NCI-H345 (cell line): ENCODE measurements at places on chromosomes 7 and 10.

GRCh38 chr7:17984288-17984687 lies 43.4 kb downstream of the PRPS1L1 start:
- DNase-seq, result no peak

GRCh38 chr7:26213807-26214515 lies 12.4 kb downstream of the CBX3 start:
- no peak for DNase-seq

DNA sequence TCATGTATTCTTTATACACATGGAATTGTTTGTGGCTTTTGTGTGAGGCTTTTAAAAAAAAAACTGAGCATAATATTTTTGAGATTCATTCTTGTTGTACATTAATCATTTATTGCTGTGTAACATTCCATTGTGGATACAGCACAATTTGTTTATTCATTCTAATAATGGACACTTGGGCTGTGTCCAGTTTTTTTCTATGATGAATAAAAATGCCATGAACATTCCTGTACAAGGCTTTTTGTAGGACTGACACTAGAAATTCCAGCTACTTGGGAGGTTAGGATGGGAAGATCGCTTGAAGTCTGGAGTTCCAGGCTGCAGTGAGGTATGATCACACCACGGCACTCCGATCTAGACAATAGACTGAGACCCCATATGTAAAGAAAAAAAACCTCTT lies 254.3 kb upstream of the CACNA2D1 start:
- DNase-seq, result no peak

DNA sequence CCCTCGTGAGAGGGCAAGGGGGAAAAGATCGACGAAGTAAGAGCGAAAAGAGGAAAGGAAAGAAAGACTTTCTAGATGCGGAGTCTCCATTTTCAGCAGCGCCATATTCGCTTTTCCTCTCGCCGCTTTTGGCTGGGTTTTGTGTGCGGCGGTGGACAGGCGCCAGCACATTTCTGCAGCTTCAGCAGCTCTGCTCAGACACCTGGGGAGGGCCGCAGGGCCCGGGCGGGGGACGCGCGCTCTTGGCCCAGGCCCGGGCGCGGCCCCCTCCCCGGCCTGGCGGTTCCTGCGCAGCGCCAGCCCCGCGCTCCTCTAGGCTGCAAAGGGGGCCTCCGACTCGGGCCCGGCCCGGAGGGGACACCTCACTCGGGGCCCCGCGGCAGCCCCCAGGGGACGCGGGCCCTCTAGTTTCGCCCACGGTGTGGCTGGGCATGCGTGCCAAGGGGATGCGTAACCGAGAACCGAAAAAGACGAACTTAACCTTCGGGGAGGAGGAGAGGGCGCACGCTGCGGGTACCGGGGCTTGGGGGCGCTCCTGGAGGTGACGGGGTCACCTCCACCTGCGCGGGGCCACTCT lies 34.5 kb upstream of the EBLN1 start:
- peak; percentile 19 for DNase-seq

- DNase-seq, result peak; percentile 72
Measured at GRCh38 chr10:123994417-123995081, 98.8 kb downstream of the CHST15 start.

DNA sequence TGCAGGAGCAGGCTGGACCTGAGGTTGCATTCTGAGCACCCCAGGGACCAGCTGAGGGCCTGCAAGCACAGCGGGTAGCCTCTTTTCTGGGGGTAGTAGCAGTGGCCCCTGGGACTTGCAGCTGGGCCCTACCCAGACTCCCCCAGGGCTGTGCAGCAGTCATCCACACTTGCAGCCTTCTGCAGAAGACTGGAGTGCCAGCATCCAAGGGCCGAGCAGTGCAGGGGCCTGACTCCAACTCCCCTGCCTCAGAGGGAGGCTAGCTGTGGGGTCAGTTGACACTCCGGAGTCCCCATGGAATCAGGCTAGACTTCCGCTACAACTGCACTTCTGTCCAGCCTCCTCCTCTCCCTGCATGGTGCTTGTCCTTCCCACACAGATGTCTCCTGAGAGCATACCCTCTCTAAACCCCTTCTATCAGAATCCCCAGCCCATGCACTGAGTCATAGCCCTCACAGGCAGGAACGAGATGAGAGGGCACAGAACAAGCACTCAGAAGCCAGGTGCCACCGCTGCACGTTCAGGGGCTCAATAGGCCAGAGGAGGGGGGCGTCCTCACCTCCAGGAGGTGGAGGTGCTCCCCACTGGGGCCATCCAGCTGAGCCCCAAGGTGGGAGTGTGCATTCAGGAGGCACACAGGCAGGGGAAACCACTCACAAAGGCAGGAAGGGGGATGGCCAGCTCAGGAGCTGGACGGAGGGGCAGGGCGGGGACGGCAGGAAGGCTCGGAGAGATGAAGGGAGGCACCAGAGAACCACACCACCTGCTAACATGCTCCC lies 7.5 kb downstream of the RASGEF1A start:
- peak; percentile 53 for DNase-seq

GRCh38 chr7:35342786-35343185 lies 88.9 kb upstream of the TBX20 start:
- DNase-seq, result no peak

GRCh38 chr10:31322647-31323046 lies 3.6 kb downstream of the ZEB1 start:
- peak; percentile 12 for DNase-seq

DNA sequence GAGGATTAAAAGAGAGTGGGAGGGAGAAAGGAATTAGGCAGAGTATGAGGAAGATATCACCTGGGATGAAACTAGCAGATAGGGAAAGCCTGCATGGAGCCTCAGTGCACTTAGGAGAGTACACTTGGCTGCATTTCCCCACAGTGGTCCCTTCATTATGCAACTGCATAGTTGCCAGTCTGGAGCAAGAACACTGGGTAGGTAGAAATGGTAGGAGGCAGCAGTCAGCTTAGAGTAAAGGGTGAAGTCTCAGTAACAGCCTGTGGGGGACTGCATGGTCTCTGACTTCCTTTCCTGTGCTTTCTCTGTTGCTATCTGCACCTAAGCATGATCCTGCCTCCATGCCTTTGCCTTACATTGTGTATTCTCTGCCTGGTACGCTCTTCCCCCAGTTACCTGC lies 14.0 kb upstream of the PCGF5 start:
- DNase-seq, result peak; percentile 7

- no peak for DNase-seq
Measured at GRCh38 chr10:52523696-52524095, 209.6 kb downstream of the DKK1 start.

GRCh38 chr7:91492317-91492716 lies 228.1 kb downstream of the FZD1 start:
- DNase-seq, result no peak

GRCh38 chr10:101224060-101224909 lies 5.0 kb downstream of the LBX1 start:
- no peak for DNase-seq

- no peak for DNase-seq
Measured at GRCh38 chr7:135290594-135290993, 57.0 kb downstream of the STRA8 start.

- no peak for DNase-seq
Measured at GRCh38 chr7:23136216-23136615, 30.6 kb downstream of the KLHL7 start.

GRCh38 chr10:101379663-101380352 lies 25.8 kb downstream of the BTRC start:
- DNase-seq, result no peak

DNA sequence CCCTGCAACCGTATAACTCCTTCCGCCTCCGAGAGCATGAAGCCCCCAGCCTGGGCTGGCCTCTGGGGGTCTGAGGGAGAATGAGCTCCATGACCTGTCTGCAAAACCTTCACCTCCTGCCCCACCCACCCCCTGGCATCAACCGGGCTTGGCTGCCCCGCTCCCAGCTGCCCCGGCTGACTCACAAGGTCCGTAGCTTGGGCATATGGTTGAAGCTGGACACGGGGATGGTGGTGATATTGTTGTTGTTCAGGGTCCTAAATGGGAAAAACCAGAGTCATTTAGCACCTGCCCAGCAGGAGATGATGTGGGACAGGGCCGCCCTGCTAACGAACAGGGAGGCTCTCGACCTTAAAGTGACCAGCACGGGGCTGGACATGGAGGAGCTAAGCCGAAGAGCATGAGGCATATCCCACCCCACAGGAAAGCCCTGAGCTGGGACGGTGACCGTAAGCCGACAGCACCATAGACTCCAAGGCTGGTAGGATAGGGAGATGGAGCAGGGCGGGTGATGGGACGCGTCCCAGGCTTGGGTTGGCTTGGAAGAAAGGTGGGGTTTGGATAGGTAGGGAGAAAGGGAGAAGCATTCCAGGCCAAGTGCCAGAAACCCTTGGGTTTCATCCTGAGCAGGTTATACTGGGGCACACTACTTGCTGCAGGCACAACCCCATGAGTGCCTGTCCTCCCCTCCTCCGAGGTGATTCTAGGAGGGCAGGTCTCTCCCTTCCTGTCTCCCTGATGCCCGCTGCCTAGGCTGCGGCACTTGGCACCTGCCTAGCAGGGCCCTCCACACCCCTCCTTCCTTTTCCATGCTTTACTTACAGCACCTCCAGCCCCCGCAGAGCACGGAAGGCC lies 121.5 kb downstream of the SLIT1 start:
- peak; percentile 25 for DNase-seq

DNA sequence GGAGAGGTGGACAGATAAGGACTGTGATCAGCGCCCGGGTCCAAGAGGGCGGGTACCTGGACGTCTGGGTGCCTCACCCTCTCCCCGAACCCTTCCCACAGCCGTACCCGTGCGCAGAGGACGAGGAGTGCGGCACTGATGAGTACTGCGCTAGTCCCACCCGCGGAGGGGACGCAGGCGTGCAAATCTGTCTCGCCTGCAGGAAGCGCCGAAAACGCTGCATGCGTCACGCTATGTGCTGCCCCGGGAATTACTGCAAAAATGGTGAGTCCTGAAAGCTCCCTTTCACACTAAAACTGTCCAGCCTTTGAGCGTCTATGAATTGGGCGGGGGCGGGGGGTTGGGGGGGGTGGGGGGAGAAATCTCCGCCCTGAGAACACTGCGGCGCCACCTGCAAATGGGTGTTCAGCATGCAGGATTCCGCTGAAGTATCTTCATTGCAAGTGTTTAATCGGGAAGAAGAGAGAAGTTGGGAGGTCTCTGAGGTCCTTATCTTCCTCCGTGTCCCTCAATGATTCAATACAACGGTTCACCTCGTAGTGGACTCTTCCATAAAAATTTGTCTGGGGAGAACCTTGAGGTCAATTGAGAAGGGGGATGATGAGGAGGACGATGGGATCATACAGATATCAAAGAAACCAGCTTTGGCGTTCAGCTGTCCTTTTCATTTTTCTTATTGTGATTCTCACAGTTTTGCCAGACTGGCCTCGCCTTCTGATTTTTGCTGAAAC lies 906 bp downstream of the DKK1 start:
- DNase-seq, result peak; percentile 23

- DNase-seq, result no peak
Measured at GRCh38 chr7:113321201-113321600, 202.8 kb upstream of the SMIM30 start.

- DNase-seq, result no peak
Measured at GRCh38 chr7:128876127-128876526, 13.5 kb downstream of the ATP6V1F start.

DNA sequence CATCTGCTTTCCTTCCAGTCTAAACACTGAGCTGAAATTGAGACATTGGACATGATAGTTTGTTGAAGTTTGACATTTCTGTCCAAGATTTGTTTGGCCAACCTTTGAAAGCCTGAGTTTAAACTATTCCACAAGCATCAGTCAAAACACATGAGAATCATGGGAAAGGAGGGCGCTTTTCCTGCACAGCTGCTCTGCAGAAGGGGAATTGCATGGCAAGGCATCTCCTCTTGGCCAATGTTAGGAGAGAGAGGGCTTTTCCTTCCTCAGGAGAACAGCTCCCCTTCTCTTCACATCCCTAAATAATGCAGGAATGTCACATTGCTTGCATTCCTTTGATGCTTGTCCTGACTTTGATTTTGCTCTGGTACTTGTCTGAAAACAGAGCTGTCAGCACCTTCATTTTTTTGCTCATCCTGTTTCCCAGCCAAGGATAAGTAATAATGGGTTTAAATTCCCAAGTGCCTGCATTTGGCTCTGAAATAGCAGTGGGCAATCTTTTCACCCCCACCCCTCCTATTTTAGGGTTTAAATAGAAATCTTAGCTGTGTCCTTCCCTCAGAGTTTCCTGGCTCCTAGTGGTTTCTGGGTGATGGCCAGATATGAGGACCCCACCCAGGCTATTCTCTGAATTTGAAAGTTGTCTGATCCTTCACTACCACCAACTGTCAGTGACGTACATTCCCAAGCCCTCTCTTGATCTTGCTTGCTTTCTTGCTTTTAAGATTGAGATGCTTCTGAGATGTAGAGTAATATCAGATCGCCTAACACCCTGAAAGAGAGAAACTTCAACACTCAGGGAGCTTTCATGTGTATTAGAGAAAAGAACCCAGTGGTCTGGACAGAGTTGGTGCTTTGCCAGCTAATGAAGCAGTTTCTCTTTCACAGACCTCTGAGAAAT lies 75.2 kb upstream of the NPVF start:
- no peak for DNase-seq

GRCh38 chr10:100229819-100230422 lies 525 bp upstream of the CHUK start:
- DNase-seq, result no peak

DNA sequence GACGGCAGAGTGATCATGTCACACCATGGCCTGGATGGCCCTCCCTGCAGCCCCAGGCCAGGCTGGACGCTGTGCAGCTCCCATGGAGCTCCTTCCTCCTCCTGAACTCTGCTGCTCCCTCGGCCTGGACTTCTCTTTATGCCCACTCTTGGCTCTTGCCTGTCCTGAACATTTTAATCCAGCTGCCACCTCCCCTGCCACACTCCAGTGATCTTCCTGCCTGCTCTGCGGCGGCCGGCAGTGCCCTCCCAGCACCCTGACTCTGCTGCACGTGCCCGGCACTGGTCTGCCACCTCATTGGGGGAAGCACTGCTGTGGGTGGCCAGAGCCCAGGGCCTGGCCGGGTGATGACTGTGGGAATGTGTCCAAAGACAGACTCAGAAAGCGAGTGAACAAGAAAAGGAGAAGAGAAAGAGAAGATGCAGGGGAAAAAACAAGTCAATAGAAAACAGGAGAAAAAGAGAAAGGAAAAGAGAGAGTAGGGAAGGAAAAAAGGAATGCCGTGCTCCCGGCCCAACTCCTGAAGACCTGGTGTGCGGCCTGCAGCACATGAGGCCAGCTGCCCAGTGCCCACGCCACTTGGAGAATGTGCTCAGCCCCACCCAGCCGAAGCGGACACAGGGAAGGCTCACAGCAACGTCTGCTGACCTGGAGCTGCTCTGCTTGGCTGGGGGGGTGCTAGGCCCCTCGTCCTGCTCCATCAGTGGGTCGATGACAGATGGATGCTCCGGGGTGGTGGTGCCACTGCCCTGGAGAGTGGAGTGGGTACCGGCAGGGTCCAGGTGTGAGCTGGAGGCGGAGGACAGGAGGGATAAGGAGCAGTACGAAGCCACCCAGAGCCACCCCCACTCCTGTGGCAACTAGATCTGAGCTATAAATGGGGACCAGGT lies 115.9 kb downstream of the DLG5 start:
- no peak for DNase-seq

GRCh38 chr10:14507176-14507575 lies 176.5 kb upstream of the FRMD4A start:
- peak; percentile 70 for DNase-seq

GRCh38 chr7:95922191-95922590 lies 149.8 kb downstream of the DYNC1I1 start:
- DNase-seq, result no peak

- DNase-seq, result peak; percentile 55
Measured at GRCh38 chr10:87734987-87735827, 75.5 kb downstream of the PAPSS2 start.

GRCh38 chr7:100829150-100829716 lies 1.9 kb upstream of the EPHB4 start:
- no peak for DNase-seq

- no peak for DNase-seq
Measured at GRCh38 chr10:97297556-97298222, 5.3 kb upstream of the ARHGAP19 start.
